ENCODE measurements at places on chromosomes 2 and 18.
A peak's percentile ranks its signal among the peaks of the same experiment; 100 is the strongest.

DNA sequence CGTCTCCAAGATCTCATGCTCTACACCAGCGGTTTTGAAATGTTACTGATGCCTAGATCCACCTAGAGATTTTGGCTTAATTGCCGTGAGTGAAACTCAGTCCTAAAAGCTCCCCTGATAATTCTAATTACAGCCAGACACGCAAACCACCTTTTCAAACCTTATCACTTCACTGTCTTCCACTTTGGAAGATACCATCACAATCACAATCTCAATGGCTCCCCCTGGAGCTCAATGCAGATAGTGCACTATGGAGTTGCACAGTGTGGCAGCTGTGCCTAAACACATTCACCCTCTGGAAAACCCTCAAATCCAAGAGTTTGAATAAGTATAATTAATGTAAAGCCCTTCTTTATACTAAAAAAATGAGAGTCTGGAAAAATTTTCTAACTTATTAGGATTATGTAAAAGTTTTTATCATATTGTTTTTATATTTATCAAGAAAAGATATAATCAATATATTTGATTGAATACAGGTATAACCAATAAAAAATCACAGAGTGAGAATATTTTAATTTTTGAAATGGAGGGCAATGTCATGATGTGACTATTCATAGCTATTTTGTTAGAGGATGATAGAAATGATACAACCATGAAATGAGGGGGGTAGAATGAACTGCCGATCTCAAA lies 102.9 kb upstream of the SLC8A1 start:
- DNase-seq: peak; percentile 23

GRCh38 chr18:74774486-74774885 lies 176.8 kb downstream of the ZNF407 start:
- DNase-seq: no peak

GRCh38 chr2:24571828-24572442 lies 80.9 kb downstream of the NCOA1 start:
- DNase-seq: no peak

- DNase-seq: no peak
These were observed 10.1 kb downstream of the RFX8 start for GRCh38 chr2:101464841-101465240.

DNA sequence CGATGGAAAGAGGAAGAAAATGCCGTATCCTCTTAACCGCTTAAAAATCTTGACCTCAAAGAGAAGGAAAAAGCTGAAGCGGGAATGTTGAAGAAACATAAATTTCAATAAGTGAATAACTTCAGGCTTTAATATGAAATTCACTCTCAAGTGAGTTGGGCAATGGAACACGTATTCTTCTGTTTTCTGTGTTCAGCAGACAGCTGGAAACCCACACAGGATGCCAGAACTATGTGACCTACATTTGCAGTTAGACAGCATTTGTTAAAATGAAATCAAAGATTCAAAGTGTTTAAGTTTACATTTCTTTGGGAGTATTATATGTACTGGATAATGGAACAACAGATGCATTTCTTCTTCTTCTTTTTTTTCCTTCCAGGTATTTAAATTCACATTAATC lies 80.5 kb upstream of the SPATS2L start:
- DNase-seq: no peak

DNA sequence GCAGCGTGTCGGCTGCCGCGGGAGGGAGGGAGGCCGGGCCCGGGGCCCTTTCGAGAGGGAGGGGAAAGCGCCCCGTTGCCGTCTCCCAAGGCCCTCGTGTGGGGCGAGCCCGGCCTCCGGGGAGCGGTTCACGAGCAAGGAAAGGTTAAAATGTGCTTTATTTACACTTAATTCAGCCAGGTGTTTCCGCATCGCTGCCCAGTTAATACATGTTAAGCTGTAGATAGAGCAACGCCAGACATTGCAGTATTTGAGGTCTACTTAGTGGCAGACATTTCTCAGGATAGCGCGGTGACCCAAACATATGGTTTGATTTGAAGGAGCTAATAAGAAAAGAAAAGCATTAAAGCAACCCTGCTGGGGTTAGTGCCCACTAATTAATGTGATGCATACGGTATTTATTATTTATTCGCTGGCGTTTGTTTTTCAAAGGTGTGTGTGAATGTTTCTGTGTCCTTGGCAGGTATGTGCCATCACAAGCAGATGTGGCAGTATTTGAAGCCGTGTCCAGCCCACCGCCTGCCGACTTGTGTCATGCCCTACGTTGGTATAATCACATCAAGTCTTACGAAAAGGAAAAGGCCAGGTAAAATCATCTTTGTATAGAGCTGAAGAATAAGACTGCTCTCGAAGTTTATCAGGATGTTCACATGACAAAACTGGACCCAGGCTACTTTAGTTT lies 571 bp downstream of the EEF1B2 start:
- peak; percentile 68 for DNase-seq

- DNase-seq: no peak
These were observed 30.0 kb downstream of the REEP1 start for GRCh38 chr2:86307431-86307830.

- DNase-seq: no peak
These were observed 11.6 kb upstream of the TBC1D8 start for GRCh38 chr2:101162561-101163330.

- DNase-seq: no peak
These were observed 7.8 kb downstream of the EHD3 start for GRCh38 chr2:31241625-31242270.

GRCh38 chr2:124034265-124034664 lies 9.2 kb downstream of the CNTNAP5 start:
- no peak for DNase-seq

- DNase-seq: no peak
These were observed 60.9 kb upstream of the TFCP2L1 start for GRCh38 chr2:121345887-121346286.

DNA sequence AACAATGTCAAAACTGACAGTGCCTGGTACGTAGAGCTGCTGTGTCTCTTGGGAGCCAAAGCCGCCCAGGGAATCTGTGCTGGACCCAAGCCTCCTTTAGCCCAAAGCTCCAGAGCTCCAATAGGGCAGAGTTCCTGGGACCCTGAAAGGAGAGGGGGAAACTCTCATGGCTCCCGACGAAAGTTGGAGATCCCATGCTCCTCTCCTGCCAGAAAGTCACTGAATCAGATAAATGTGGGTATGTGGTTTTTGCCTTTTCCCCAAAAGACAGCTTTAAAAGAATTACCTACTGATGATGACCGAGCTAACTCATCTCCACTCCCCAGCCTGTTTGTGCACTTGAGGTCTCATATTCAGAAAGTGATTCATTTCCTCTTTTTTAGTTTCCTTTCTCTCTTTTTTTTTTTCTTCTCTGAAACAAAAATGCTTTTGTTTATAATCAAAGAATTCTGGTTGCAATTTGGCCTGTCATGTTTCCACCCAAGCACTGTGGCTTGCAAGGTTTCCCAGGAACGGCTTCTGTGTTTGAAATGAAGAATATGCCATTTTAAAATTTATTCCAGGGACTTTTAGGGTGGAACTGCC lies 14.1 kb upstream of the PMAIP1 start:
- no peak for DNase-seq

DNA sequence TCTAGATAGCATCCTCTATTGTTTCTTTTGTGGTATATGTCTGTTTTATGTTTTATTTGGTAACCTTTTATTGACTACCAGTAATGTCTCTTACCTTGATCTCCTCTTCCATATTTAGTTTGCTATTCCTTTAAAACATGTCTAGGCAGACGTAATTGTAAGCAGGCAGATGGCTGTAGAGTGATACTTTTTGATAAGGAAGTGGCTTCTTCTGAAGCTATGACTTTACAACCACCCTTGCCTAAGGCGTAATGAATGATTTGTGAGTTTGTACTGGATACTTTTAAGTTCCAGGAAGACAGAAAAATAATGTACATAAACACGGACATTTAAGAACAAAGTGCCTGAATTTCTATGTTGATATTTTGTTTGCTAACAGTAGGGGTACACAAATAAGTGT lies 85.6 kb downstream of the ZNF804A start:
- no peak for DNase-seq

- no peak for DNase-seq
These were observed 297.3 kb downstream of the IKZF2 start for GRCh38 chr2:212854116-212854515.

GRCh38 chr18:21745231-21745630 lies 4.6 kb downstream of the MIB1 start:
- no peak for DNase-seq

- no peak for DNase-seq
These were observed 223.1 kb upstream of the ID2 start for GRCh38 chr2:8458503-8459459.
